ENCODE measurements at places on chromosomes 2 and 18.

DNA sequence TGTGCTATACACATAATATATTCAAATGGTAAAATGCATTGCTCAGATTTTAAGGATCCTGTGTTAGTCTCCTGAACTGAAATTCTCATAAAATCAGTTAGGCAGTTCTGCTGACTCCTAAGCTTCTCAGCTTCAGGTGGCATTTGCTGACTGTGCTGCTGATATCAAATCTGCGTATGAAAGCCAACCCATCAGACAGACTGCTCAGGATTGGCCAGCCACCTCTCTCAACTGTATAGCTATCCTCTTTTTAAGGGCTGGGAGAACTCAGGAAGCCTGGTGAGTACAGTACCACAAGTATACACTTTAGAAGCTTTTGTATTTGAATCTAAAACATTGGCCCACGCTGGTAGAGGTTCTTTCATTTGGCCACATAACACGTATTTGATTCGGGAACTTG is 28.7 kb downstream of the PTCD3 start:
- no peak for DNase-seq

DNA sequence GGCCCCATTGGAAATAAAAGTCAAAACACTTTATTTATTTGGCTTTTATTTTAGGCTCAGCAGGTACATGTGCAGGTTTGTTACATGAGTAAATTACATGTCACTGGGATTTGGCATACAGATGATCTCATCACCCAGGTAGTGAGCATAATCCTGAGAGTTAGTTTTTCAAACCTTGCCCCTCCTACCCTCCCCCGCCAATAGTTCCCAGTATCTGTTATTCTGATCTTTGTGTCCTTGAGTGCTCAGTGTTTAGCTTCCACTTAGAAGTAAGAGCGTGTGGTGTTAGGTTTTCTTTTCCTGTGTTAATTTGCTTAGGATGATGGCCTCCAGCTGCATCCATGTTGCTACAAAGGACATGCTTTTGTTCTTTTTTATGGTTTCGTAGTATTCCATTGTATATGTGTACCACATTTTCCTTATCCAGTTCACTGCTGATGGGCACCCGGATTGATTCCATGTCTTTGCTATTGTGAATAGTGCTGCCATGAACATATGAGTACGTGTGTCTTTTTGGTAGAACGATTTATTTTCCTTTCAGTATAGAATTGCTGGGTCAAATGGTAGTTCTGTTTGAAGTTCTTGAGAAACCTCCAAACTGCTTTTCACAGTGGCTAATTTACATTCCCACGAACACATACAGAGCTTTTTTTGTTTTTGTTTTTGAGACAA is 47.9 kb downstream of the ARMC9 start:
- peak; percentile 80 for DNase-seq

GRCh38 chr2:176135035-176135440 is 5.5 kb downstream of the HOXD8 start:
- DNase-seq: no peak

- no peak for DNase-seq
These were observed 143.8 kb upstream of the SLC1A4 start for GRCh38 chr2:64845273-64845905.

- no peak for DNase-seq
These were observed 136.4 kb upstream of the SLC1A4 start for GRCh38 chr2:64852771-64853241.

- no peak for DNase-seq
These were observed 106.8 kb downstream of the BCL11A start for GRCh38 chr2:60446413-60447267.

- DNase-seq: no peak
These were observed 46.9 kb downstream of the PLEKHB2 start for GRCh38 chr2:131152074-131152473.

GRCh38 chr18:40357536-40357935 is 1597.5 kb upstream of the PIK3C3 start:
- DNase-seq: no peak

- DNase-seq: no peak
These were observed 262.0 kb upstream of the RASGRP3 start for GRCh38 chr2:33214436-33214835.

- no peak for DNase-seq
These were observed 560.6 kb downstream of the SLC4A3 start for GRCh38 chr2:220188031-220188430.

DNA sequence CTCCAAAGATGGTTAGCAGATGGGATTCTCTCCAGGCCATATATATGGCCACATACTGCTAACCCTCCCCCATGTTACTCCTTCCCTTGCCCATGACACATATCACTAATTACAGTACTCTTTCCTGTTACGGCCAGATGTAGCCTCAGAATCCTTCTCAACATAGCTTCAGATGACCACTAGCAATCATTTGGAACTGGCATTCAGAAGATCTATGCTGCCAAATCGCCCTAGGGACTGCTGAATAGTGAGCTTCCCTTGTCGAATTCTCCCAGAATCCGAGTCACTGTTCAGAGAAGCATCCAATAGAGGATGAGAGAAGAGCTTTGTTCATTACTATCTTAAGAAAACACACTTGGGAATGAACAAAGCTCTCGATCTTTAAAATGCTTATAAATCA is 121.2 kb upstream of the TANK start:
- no peak for DNase-seq

DNA sequence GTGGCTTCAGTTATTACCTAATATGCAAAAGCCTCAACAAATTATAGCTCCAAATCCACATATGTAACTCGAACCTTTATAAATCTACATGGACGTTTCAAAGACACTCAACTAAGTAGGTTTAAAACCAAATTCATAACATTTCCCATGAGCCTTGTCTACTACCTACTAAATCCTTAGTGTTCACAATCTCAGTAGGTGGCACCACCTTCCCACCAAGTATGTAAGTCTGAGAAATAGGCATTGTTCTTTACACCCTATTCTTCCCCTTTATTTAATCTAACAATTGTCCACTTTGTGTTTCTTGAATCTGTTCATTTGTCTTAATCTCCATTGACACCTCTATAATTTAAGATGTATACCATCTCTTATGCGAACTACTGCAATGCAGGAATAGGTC is 4.6 kb downstream of the PIGN start:
- no peak for DNase-seq

DNA sequence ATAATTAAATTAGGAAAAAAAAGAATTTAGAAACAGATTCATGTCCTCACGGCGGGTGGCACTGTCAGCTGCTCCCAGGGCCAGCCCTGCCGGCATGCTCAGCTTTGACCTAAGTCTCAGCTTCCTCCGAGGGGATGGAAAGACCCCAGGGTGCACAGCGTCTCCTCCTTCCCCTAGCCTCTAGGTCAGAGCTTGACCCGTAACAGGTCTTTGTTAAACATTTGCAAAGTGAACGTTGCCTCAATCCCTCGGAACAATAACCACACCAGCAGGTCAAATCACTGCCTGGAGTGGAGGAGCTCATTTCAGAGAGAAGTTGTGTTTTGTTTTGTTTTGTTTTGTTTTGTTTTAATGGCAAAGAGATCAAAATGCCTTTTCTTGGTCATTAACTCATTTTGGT is 171.3 kb downstream of the TMEM18 start:
- no peak for DNase-seq

- DNase-seq: no peak
These were observed 864 bp upstream of the MYL12A start for GRCh38 chr18:3246635-3247239.

DNA sequence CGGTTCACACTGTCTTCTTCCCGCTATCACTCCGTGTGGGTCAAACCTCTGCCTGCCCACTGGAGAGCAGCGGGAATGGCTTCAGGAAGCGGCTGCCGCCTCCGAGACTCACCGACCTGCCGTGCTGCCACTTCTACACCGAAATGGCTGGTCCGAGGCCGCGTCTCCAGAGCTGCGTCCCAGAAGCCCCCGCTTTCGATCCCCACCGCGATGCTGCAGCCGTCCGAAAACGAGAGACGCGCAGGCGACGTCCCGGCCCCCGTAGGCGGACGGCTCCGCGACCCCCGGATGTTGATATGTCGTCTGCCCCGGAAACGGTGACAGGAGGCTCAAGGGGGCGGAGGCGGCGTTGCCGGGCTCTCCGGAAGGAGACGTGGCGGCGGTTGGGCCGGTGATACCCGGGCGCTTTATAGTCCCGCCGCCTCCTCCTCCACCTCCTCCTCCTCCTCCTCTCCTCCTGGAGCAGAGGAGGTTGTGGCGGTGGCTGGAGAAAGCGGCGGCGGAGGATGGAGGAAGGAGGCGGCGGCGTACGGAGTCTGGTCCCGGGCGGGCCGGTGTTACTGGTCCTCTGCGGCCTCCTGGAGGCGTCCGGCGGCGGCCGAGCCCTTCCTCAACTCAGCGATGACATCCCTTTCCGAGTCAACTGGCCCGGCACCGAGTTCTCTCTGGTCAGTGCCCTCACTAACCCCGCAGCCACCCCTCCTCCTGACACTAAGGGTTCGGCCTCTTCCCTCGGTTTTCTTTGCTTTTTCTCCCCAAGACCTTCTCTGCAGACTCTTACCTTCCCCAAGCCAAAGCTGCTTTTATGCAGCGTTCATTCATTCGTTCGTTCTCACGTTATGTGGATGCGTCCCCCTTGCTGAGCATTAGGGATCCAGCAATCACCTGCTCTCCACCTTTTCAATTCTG is at the start of the genes ASB3 and ERLEC1:
Gene ASB3 (minus strand): TSS at position 249 of the 909 bp plus-strand sequence. CDS start 21,381 bp downstream, outside the sequence.
Gene ERLEC1 (plus strand): TSS at position 340 of the 909 bp plus-strand sequence. CDS start 167 bp downstream, at position 507.
- peak; percentile 67 for DNase-seq

DNA sequence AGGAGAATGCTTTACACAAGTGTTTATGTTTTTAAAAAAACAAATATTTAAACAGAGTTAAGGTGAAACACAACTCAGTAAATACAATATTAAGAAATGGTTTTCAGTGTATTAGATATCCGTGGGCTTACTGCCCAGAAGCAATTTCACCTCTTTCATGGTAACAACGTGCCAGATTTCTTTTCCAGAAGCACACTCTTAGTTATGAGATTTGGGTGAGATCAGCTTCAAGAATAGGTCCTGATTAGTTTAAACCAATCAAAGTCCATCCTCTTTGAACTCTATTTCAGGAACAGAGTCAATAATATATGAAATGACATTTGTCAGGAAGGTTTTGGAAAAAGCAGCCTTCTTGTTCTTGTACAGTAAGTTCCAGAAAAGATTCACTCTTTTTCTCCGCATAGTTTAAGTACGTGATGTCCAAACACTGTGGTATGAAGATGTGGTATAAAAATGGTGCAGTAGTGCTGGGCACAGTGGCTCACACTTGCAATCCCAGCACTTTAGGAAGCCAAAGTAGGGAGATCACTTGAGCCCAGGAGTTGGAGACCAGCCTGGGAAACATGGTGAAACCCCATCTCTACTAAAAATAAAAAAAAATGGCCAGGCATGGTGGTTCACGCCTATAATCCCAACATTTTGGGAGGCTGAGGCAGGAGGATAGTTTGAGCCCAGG is 14.7 kb downstream of the USP34 start:
- DNase-seq: no peak

DNA sequence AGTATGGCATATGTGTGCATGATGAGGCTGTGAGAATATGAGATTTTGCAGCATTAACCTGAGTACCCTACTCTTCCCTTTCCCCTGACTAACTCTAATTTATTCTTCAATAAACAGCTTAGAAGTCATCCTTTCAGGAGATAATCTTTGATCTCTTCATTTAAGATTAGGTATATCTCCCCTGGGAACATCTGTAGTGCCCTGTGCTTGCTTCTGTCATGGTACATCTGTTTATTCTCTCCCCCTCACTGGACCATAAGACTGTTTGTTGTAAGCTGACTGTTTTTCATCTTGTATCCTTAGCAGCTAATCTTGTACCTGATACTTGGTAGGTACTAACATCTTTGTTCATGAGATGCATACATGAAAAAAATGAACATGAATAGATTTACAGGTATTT is 83.1 kb downstream of the MBD5 start:
- no peak for DNase-seq

GRCh38 chr2:156538083-156538504 is 101.9 kb downstream of the GPD2 start:
- no peak for DNase-seq

- DNase-seq: no peak
These were observed 95.3 kb upstream of the B3GNT7 start for GRCh38 chr2:231300020-231300721.

- DNase-seq: peak; percentile 74
These were observed 3.1 kb downstream of the SP3 start for GRCh38 chr2:173962031-173962430.

- DNase-seq: no peak
These were observed 30.4 kb downstream of the UPP2 start for GRCh38 chr2:158131919-158132566.

GRCh38 chr18:79387615-79388014 is 8.1 kb upstream of the NFATC1 start:
- DNase-seq: no peak

- DNase-seq: peak; percentile 13
These were observed 1.5 kb downstream of the RND3 start for GRCh38 chr2:150485871-150486538.

DNA sequence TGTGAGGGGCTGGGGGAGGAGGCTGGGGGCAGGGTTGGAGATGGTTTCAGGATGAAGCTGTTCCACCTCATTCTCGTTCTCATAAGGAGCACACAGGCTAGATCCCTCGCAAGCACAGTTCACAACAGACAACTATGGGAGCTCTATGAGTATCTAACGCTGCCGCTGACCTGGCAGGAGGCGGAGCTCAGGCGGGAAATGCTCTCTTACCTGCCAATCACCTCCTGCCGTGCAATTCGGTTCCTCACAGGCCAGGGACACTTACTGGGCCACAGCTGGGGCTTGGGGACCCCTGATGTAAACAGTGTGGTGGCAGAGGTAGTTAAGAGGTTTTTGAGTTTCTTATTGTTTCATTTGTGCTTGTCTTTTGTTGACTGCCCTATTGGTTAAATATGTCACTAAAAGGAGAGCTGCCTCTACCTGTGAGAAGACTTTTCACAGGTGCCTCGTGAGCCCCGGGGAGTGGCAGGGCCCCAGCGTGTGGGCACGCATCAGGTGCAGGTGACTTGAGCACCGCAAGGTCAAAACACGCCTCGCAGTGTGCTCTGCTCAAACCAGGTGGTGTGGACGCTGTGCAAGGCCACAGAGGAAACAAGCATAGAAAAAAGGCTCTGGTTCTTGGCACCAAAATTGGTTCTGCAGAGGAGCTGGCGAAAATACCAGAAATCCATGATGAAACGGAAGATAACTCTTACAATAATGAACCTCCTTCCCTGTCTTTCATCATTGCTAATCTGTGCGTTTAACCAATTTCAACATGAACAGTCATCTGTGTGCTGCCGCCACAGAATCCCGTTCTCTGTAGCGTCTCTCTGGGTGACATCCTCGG is 10.2 kb downstream of the MLPH start:
- DNase-seq: peak; percentile 11

DNA sequence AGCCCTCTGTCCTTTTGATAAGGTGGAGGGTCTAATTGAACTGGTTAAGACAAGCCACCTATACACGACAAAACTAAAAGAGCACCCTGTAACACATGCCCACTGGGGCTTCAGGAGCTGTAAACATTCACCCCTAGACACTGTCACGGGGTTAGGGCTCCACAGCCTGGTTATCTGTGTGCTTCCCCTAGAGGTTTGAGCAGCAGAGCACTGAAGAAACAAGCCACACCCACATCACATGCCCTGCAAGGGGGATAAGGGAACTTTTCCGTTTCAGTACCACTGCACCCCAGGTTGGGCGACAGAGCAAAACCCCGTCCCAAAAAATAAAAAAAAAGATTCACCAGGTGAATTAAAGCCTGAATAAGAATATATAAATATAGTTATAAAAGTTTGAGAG is 913.7 kb upstream of the ACVR2A start:
- DNase-seq: no peak

GRCh38 chr2:60295636-60295962 is 257.9 kb downstream of the BCL11A start:
- DNase-seq: no peak

- no peak for DNase-seq
These were observed 76.7 kb upstream of the DTNA start for GRCh38 chr18:34633368-34633767.
